Stimulated activated CD8-positive, alpha-beta memory T cell treated with anti-CD3 and anti-CD28 coated beads, Interleukin-4, amount 100 ng/mL, for 4 hours (primary cell): ENCODE measurements at places on chromosomes 12 and 14.

DNA sequence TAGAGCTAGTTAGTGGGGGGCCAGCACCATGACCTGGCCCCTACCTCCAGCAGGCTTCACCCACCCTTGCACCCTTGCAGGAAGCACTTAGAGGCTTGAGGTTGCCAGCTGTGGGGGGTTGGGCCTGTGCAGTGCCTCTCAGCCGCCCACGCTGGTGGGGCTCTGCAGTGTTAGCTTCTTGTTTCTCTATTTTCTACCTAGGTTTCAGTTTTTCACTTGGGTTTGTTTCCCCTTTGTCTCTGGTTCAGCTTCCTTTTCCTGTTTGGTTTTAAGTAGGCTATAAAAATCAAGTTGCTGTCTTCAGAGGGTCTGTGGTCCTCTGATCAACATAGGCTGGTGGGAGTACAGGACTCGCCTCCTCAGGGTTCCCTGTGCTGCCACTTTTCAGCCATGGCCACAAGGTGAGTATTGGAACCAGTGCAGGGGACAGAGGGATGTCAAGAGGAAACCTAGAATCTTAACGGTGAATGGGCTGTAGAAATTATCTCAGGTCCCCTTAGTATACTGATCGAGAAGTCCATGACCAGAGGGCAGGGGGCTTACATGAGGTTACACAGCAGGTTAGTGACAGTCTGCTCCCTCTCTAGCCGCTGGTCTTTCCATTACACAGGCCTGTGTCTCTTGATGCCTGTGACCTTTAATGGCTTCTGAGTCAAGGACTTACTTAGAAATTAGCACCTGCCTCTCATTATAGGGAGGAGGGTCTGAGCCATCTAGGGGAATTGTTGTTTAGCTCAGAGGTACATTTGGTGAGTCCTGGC lies at the start of gene EVL:
Gene EVL (plus strand): TSS at position 312 of the 761 bp plus-strand sequence. CDS start 79 bp downstream, at position 391.
- peak; percentile 84 for DNase-seq

- no peak for DNase-seq
These were observed 56.0 kb upstream of the C14orf180 start for GRCh38 chr14:104523546-104523935.

DNA sequence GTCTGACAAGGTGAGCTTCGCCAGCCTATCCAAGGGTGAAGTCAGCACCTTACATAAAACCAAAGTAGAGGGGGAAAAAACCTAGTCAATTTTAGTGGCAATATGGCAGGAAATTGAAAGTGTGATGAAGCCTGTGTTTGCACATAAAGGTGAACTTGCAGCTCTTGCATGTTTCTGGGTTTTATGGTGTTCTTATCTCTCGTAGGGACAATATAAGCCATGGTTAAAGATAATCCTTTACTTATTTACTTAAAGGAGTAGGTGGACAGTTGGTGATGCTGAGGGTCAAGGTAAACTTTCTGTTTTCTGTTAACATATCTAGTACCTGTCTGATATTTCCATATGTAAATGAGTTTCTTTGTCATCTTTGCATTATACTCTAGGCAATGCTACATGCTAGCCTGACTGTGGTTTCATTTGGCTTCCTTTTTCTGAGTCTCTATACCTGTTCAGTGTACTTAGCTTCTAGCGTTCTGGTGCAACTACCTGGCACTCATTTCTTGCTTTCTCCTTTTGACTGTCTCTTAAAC lies 32.8 kb downstream of the CCDC91 start:
- no peak for DNase-seq

DNA sequence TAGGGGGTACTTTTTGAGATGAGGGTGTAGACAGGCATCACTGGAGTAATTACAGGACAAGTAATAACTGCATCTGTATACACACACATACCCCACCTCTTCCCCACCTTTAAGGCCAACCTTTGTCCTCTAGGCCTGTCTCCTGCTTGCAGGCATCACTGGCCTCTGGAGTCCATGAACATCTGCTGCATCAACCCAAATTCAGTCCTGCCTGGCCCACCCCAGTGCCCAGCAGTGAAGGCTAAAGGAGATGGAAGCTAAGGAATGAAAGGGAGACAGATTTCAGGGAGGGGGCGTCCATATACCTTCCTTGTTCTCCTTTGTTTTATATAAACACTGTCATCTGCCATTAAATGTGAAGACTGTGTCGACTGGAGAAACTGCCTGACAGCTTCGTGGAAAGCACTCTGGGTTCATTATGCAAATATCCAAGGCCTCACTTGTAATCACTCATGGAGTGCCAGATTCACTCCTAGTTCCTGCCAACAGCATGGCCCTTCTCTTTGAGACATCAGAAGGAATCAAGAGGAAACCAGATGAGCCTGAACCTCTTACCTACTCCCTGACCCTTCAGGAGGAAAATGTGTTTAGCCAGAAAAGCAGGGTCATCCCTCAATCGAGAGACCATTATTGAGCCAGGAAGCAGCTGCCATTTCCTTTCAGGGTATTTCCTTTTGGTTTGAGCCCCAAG lies 64.4 kb downstream of the SERPINA3 start:
- DNase-seq, result no peak

DNA sequence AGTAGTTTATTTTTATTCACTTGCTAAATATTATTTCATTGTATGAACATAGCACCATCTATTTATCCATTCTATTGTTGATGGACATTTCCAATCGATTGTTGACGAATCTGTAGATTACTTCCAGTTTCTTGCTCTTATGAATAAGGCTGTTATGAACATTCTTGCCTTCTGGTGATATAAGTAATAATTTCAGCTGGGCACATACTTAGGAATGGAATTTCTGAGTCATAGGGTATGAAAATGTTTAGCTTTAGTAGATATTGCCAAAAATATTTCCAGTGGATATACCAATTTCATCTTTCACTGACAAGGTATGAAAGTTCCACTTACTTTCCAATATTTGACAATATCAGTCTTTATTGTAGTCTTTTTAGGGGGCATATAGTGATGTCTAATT lies 468.5 kb downstream of the ETNK1 start:
- no peak for DNase-seq

GRCh38 chr12:96720363-96720705 lies 186.7 kb upstream of the NEDD1 start:
- no peak for DNase-seq

- DNase-seq, result no peak
These were observed 1031.9 kb upstream of the LRFN5 start for GRCh38 chr14:40574780-40575179.

DNA sequence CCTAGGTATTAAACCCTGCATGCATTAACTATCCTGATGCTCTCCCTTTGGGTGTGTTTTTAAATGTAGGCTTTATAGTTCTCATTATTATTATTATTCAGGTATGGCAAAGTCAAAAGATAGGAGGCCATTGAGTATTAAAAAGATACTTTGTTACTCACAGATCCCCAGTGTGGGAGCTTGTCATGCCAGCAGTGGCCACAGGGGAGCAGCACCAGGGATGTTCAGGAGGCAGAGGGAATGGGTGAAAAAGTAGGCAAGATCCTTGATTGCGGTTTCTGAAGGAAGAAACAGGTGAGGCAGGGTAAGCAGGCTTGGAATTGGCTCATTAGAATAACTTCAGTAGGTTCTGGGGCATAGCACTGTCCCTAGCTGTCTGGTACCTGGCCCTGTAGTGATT lies 382.2 kb downstream of the MED13L start:
- no peak for DNase-seq

GRCh38 chr12:65946821-65947220 lies 122.5 kb downstream of the HMGA2 start:
- no peak for DNase-seq

DNA sequence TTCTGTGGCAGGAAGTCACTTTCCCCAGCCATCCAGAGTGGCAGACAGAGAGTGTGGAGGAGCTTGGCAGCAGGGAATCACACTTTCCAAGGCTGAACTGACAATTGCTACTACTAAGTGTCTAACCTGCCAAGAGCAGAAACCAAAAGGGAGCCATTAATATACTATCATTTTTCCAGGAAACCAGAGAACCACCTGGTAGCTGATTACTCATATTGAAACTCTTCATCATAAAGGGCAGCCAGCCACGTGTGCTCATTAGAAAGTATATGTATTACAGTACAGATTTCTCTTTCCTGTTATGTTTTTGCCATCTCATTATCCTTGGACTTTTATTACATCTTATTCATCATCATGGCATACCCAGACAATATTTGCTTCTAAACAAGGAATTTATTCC lies 374.9 kb downstream of the GXYLT1 start:
- DNase-seq, result no peak

- DNase-seq, result no peak
These were observed 58.3 kb downstream of the PRIMA1 start for GRCh38 chr14:93729993-93730392.

DNA sequence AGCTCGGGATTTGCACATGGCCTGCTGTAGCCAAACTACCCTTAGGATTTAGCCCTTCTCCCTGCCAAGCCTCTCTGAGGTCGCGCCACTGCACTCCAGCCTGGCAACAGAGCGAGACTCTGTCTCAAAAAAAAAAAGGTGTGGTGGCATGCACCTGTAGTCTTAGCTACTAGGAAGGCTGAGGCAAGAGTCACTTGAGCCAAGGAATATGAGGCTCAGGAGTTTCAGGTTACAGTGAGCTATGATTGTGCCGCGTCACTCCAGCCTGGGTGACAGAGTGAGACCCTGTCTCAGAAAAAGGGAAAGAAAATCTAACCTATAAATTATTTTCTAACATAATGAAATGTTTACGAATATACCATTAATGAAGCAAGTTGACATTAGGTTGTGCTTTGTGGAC lies 29.7 kb downstream of the ESRRB start:
- no peak for DNase-seq

DNA sequence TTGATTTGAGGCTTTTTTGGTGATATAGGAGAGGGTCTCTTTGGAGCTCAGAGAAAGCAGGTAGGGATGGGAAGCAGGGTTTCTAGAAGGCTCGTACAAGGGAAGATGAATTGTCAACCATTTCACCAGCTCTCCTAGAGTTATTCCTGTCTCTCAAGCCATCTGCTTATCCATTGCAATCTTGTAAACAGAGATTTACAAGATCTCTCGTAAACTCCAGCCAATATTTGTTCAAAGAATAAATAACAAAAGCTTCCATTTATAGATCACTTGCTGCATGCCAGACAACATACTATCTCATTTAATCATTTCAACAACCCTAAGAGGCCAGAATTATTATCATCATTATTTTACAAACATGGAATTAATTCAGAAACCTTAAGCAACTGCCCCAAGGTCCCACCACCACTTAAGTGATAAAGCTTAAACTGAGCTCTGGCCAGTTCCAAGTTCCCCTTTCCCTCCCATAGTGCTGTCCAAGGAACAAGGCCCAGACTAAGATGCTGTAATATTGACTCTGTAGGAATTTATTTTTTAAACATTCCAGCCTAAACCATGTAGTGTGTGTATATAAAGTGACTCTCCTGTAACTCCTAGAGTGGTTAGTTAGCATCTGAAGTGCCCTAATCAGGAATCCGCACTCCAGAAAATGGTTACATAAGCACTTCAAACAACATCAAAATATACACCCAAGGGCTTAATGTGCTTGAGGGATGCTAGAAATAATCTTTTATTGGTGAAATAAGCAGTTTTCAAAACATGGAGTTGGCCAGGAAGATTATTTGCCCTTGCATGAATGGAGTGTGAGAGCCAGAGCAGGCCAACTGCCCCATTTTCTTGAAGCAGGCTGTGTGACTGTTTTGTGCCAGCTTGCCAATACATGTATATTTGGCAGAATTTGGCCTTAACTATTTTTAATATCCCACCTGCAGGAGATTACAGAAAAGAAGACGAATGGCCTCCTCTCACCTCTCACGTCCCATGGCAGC lies 2.8 kb upstream of the PLEKHH1 start:
- no peak for DNase-seq
